ENCODE measurements at places on chromosomes 3 and 15. TPM values are rescaled to one million over a fixed set of nuclear protein-coding genes. Genes with fewer than 3 reads are reported as not detected.
A peak's percentile ranks its signal among the peaks of the same experiment; 100 is the strongest.

The CPLX3 gene
- 0.11 TPM for total RNA-seq

GRCh38 chr15:40243126-40243810 lies 4.4 kb downstream of the PAK6 start:
- no peak overlapping the region for H3K27ac ChIP-seq
- H3K4me1 ChIP-seq, result peaks cover 49% of the 10 kb centered on the region
- H3K27me3 ChIP-seq, result peaks cover 3% of the 10 kb centered on the region
- no peak for DNase-seq
- peaks cover 8% of the 10 kb centered on the region for H3K36me3 ChIP-seq

DNA sequence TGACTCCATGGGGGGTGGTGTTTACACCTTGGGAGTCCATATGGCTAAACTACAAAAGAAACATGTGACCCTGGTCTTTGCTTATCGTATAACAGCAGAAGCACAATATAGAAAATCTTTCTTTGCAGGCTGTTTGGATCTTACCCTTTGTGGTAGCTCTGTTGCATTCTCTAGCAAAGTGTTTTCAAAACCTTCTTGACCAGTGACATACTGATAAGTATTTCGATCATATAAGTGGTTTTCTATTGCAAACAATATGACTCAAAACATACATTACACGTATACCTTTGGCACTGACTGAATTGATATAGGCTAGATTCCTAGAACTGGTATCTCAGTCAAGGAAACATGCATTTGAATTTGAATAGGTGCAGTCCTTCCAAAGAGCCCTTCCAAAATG lies 24.7 kb upstream of the ATP10A start:
- H3K4me1 ChIP-seq, result peaks cover 3% of the 10 kb centered on the region
- H3K27ac ChIP-seq, result no peak overlapping the region
- no peaks in the 10 kb centered on the region for H3K27me3 ChIP-seq
- DNase-seq, result no peak
- no peak overlapping the region for H3K4me3 ChIP-seq

DNA sequence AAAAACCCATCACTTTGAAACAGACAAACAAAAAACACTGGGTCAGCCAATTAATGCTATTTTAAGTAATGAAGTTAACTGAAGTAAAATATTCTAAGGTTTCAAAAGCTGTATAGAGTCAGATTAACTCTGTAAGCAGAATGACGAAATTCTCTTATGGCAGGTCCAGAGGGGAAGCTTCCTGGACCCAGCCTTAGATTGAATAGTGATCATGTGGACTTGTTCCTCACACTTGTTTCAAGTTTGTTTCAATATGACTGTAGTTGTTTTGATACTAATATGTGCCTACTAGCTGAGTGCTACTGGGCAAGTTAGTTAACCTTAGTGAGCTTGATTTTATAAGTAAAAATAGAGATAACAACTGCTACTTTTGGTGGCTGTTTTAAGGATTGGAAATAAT lies 32.6 kb downstream of the PLS1 start:
- DNase-seq, result no peak
- no peaks in the 10 kb centered on the region for H3K4me1 ChIP-seq
- H3K27me3 ChIP-seq, result no peaks in the 10 kb centered on the region
- H3K27ac ChIP-seq, result no peak overlapping the region
- H3K4me3 ChIP-seq, result no peak overlapping the region

The TMEM207 gene
- total RNA-seq, result not detected

DNA sequence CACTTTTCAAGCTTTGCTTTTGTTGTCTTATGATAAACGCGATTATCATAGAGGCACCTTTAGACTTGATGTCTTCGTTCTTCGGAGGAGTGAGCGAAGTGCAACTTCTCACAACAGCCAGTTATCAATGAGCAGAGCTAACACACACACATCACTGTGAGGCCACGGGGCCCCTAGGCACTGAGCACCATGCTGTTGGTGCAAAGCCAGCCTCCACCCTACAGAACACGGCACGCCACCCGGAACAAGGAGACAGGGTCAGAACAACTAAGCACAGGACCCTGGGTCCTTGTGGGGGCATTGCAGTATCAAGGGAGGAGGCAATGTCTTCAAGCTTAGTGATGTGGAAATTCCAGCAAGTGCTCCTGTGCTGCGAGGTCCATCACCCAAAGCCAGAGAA lies 244.5 kb downstream of the OCA2 start:
- no peak for DNase-seq
- H3K4me3 ChIP-seq, result no peak overlapping the region
- no peaks in the 10 kb centered on the region for H3K27me3 ChIP-seq

The COMMD2 gene
- 60.9 TPM for total RNA-seq

DNA sequence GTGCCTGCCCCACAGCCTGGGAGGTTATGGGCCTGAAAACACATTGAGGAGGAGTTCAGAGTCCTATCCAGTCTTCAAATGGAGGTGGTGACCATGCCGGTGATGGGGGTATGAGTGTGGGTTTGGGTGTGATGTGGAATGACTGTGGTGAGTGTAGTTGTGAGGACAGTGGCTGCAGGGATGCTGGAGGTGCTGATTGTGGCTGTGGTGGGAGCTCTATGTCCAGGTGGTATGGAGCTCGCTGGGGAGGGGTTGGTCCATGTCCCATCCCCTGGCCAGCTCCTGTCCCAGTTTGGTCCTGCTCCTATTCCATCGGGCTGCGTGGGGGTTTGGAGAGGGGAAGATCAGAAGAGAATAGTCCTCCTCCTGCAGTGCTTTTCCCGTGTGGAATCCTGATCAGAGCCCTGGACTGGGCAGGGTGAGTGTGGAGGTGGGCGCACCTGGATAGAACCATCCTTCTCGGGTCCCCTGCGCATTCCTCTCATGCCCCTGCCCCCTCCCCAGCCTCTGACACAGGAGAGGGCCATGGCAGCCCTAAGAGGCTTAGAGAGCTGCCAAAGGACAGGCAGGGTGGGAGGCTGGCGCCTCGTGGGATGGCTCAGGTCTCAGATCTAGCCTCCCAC lies 23.0 kb upstream of the GOLGA6C start:
- no peak overlapping the region for H3K27ac ChIP-seq
- H3K4me1 ChIP-seq, result no peaks in the 10 kb centered on the region
- no peaks in the 10 kb centered on the region for H3K36me3 ChIP-seq
- no peak overlapping the region for H3K4me3 ChIP-seq
- DNase-seq, result no peak

GRCh38 chr15:40992825-40993224 lies 39.6 kb downstream of the CHAC1 start:
- DNase-seq, result no peak
- H3K27ac ChIP-seq, result no peak overlapping the region
- no peaks in the 10 kb centered on the region for H3K4me1 ChIP-seq
- H3K27me3 ChIP-seq, result no peaks in the 10 kb centered on the region

DNA sequence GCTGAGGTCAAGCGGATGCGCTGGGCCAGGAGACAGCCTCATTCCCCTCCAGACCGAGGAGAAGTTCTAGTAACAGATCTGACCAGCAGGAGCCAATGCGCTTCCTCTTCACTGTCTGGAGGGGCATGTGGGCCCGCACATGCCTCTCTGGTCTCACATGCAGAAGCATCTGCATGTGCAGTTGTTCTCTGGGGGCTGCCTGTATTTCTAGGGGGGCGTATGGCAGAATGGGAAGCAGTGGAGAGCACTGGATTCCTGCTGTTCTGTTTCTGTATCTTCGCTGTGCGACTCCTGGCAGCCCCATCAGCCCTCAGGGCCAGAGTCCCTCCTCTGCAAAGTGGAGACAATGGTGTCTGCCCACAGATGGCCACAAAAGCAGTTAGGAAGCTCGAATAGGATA lies 170.4 kb upstream of the IQSEC1 start:
- peak; percentile 60 for DNase-seq
- H3K36me3 ChIP-seq, result peaks cover 6% of the 10 kb centered on the region
- no peak overlapping the region for H3K4me3 ChIP-seq
- H3K27ac ChIP-seq, result no peak overlapping the region
- H3K27me3 ChIP-seq, result no peaks in the 10 kb centered on the region

GRCh38 chr3:161093895-161094294 lies 11.3 kb downstream of the B3GALNT1 start:
- no peak overlapping the region for H3K27ac ChIP-seq
- no peak for DNase-seq

GRCh38 chr3:50525987-50526386 lies 22.6 kb upstream of the CACNA2D2 start:
- H3K4me3 ChIP-seq, result no peak overlapping the region
- peaks cover 32% of the 10 kb centered on the region for H3K4me1 ChIP-seq
- no peaks in the 10 kb centered on the region for H3K27me3 ChIP-seq
- DNase-seq, result no peak
- no peaks in the 10 kb centered on the region for H3K36me3 ChIP-seq

GRCh38 chr3:147030274-147030673 lies 376.1 kb downstream of the ZIC4 start:
- H3K4me1 ChIP-seq, result no peaks in the 10 kb centered on the region
- H3K4me3 ChIP-seq, result no peak overlapping the region
- no peak for DNase-seq
- no peaks in the 10 kb centered on the region for H3K36me3 ChIP-seq
- no peaks in the 10 kb centered on the region for H3K27me3 ChIP-seq

DNA sequence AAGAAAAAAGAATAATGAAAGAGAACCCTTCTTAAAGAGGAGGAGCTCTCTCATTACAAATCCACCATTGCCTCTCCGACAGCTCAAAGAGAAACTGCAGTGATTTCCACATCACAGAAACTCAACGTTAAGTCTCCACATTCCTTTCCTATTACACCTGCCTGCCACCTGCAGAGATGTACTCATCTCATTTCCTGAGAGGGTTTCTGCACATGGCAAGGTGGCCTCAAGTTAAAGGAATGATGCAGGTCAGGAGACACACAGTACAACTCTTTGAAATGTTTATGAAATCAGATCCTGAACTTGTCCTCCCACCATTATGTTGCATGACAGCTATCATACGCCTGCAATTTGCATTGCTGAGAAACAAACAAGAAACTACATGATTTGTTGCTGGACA lies 458.4 kb upstream of the ADAMTS9 start:
- H3K27me3 ChIP-seq, result no peaks in the 10 kb centered on the region
- H3K4me3 ChIP-seq, result no peak overlapping the region
- H3K36me3 ChIP-seq, result no peaks in the 10 kb centered on the region
- no peak for DNase-seq
- no peaks in the 10 kb centered on the region for H3K4me1 ChIP-seq

DNA sequence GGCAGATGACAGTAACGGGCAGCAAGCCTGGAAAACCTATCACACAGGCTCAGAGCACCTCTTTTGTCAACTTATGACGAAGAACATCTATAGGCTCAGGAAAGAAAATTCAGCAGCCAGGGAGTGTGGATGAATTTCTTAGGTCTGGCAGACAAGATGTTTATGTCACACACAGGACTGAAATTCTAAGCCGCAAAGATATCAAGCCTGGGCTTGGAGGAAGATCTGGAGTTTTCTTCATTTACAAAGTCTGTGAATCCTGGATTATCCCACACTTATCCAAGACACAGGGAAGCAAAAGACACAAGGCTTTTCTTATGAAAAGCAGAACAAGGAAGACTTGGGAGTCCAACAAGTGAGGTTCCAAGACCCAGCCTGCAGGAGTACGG lies 23.4 kb upstream of the CHCHD6 start:
- no peaks in the 10 kb centered on the region for H3K36me3 ChIP-seq
- no peak overlapping the region for H3K27ac ChIP-seq
- peaks cover 8% of the 10 kb centered on the region for H3K27me3 ChIP-seq
- no peak for DNase-seq
- no peak overlapping the region for H3K4me3 ChIP-seq
- peaks cover 35% of the 10 kb centered on the region for H3K4me1 ChIP-seq

The EPHB3 gene
- total RNA-seq, result 11.7 TPM

GRCh38 chr3:188972310-188972709 lies 199.5 kb upstream of the TPRG1 start:
- H3K36me3 ChIP-seq, result no peaks in the 10 kb centered on the region
- H3K27me3 ChIP-seq, result no peaks in the 10 kb centered on the region
- H3K27ac ChIP-seq, result no peak overlapping the region
- H3K4me3 ChIP-seq, result no peak overlapping the region
- DNase-seq, result no peak

DNA sequence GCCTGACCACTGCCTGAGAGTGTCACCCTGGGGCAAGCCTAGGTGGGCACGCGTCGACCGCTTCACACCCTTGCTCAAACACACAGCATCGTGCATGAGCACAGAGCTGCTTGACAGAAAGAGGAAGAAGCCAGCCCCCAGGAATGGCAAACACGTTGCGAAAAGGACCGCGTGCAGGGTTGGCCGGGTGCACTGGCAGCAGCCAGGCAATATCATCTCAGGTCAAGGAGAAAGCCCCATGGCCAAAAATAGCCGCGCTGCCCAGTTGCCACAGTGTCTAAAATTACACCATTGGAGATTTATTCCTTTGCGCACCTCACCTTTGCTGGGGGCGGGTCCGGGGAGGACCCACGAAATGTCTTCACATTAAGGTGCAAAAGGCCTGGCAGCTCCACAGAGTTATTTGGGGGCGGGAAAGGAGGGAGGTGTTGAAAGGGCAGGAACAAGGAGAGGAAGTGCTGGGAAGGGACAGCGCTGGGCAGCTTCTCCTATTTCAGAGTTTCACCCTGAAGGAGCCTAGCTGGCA lies 44.7 kb upstream of the NR2F2 start:
- H3K4me1 ChIP-seq, result peaks cover 7% of the 10 kb centered on the region
- no peak overlapping the region for H3K4me3 ChIP-seq
- H3K27me3 ChIP-seq, result no peaks in the 10 kb centered on the region

DNA sequence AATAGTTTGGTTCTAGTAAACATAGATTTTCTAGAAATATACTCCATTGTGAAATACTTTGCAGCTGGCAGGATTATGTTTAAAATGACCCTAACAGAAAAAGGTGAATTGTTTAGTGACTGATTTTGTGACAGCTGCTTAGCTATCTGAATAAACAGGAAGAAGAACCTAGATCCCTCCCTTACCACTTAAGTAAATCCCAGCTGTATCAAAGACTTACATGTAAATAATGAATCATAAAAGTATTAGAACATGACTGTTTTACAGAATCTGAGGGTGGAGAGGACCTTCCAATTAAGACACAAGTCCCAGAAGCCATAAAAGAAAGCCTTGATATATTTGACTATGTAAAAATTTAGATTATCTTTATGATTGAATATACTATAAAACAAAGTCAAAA lies 15.9 kb downstream of the SLC49A4 start:
- no peak overlapping the region for H3K4me3 ChIP-seq
- H3K36me3 ChIP-seq, result no peaks in the 10 kb centered on the region
- no peaks in the 10 kb centered on the region for H3K27me3 ChIP-seq
- H3K4me1 ChIP-seq, result no peaks in the 10 kb centered on the region
- no peak for DNase-seq
- H3K27ac ChIP-seq, result no peak overlapping the region

The PIF1 gene
- total RNA-seq, result 2.3 TPM

DNA sequence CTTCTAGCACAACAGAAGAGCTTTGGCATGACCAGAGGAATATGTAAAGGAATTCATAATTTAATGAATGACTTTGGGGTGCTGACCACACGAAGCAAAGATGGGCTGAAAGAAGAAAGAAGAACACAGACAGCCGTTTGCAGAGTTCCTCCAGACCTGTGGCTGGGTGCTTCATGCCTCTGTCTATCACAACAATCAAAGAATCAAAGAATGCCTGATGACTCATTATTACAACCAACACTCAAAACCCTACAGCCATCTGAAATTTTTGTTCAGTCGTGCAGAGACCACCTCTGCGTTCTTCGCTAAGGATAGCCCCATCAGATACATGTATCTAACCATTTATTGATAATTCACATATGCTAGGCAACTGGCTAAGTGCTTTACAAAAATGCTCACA lies 129.0 kb upstream of the PRICKLE2 start:
- no peak for DNase-seq
- no peaks in the 10 kb centered on the region for H3K36me3 ChIP-seq
- no peak overlapping the region for H3K27ac ChIP-seq

- H3K36me3 ChIP-seq, result no peaks in the 10 kb centered on the region
- H3K27ac ChIP-seq, result no peak overlapping the region
- DNase-seq, result peak; percentile 31
- no peak overlapping the region for H3K4me3 ChIP-seq
- no peaks in the 10 kb centered on the region for H3K4me1 ChIP-seq
- H3K27me3 ChIP-seq, result no peaks in the 10 kb centered on the region
Observed at GRCh38 chr3:25033407-25034029, 394.5 kb upstream of the RARB start.

Data from spinal cord (tissue), 10 donors.